Caki2 (cell line): ENCODE measurements at places on chromosomes 4 and X. TPM values are rescaled to one million over a fixed set of nuclear protein-coding genes. Genes with fewer than 3 reads are reported as not detected.

Gene PYURF
- 131 and 178 TPM in 2 replicates for total RNA-seq

Gene RGN
- total RNA-seq = not detected in 2 replicates

Gene LONRF3
- 5.0 and 13.8 TPM in 2 replicates for total RNA-seq

Gene GLRA2
- 1.1 and 1.3 TPM in 2 replicates for total RNA-seq

DNA sequence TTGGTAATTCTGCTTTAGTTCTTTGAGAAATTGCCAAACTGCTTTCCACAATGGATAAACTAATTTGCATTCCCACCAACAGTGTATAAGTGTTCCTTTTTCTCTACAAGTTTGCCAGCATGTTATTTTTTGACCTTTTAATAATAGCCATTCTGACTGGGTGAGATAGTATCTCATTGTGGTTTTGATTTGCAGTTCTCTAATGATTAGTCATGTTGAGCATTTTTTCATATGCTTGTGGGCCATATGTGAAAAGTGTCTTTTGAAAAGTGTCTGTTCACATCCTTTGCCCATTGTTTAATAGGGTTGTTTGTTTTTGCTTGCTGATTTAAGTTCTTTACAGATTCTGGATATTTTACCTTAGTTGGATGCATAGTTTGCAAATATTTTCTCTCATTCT lies 25.9 kb downstream of the ENPEP start:
- DNase-seq = no peak

GRCh38 chr4:106615961-106616360 lies 247.4 kb upstream of the GIMD1 start:
- DNase-seq = no peak

GRCh38 chr4:41267997-41268396 lies 11.3 kb downstream of the UCHL1 start:
- DNase-seq = no peak

DNA sequence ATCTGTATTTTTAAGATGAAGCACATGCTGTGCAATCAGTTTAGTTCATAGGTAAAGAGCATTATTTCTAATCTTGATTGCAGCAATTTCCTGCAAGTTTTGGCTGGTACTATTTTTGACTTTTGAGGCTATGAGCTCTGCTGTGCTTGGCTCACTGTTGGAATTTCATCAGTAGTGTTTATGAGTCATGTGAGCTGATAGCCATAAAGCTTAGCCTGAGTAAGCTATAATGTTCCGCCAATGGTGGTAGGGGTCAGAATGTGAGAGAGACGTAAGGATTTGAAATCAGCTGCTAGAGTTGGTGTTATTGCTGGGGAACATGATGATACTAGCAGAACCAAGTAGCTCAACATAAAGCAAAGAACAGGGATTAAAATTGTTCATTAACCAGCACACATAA lies 590.9 kb upstream of the GNPDA2 start:
- DNase-seq = no peak

DNA sequence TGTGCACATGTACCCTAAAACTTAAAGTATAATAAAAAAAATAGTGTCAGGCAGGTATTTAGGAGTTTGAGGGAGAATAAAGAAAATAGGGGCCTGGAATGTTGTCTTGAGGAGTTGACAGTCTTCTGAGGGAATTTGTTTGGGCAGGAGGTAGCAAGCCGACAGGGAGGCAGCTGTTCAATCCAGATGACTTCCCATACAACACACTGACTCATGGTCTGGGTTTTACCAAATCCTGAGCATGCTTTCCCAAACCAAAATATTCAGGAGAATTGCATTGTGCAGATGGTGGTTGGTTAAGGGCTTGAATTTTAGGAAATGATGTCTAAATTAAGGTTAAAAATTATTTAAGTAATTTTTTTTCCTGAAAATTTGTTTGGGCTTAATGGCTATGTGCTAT lies 430.0 kb downstream of the INPP4B start:
- DNase-seq = no peak

DNA sequence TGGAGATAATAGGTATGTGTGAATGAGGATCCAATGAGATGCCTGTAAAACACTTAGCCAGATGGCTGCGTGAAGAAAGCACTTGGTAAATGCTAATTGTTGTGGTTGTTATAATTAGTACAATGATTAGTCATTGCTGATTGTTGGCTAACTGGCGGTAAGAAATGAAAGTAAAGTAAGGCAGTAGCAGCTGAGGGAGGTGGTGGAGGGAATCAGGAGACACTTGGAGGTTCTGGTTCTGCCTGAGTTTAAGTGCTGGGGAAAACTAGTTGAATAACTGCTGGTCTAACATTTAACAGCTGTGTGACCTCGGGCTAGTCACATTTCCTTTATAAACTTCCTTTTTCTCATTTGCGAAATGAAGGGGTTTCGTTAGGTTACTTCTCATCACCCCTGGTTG lies 30.9 kb downstream of the CD38 start:
- DNase-seq = no peak

GRCh38 chrX:136896121-136896914 lies 15.8 kb upstream of the RBMX start:
- DNase-seq = no peak

DNA sequence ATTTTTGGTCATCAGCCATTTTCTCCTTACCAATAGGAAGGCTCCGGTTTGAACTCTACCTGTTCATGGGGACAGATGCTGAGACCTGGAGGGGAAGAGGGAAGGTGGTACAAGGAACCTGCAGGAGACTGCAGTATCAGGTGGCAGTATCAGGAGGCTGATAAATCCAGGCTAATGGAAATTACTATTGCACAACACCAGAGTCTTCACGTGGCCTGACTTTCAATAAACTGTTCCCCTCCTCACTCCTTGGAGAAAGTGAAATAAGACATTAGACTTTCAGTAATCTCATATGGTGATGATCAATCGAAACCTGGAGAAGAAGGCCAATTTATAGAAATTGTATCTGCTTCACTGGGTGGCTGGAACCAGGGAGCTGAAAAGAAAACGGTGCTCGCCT lies 46.2 kb upstream of the BCOR start:
- no peak for DNase-seq

DNA sequence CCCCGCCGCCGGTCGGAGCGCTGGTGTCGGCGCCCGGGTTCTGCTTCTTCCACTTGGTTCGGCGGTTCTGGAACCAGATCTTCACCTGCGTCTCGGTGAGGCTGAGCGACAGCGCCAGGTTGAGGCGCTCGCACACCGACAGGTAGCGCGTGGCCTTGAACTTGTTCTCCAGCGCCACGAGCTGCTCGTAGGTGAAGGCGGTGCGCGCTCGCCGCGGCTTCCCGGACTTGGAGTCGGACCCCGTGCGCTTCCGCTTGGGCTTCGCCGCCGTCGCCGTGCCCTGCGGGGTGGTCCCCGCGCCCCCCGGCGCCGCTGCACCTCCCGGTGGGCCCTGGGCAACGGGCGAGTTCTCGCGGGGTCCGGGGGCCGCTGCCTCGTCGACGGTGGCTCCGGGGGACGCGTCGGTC lies 3.1 kb downstream of the NKX1-1 start:
- no peak for DNase-seq

DNA sequence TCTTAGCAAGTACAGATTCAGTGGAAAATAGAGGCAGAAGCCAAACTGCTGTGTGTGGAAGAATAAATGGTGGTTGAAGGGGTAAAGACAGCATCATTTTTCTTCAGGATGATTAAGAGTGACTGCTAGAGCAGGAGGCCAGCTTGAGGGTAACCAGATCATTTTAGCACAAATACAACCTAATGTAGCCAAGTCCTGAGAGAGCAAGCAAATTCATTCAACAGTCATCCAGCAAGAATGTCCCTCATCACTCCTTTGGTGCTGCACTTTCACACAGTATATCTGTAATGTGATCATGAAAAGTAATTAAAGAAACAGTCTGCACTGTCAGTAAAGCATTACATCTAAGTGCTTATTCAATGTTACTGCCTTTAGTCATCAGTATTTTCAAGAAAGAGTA lies 44.8 kb downstream of the NPFFR2 start:
- DNase-seq = peak; percentile 84

DNA sequence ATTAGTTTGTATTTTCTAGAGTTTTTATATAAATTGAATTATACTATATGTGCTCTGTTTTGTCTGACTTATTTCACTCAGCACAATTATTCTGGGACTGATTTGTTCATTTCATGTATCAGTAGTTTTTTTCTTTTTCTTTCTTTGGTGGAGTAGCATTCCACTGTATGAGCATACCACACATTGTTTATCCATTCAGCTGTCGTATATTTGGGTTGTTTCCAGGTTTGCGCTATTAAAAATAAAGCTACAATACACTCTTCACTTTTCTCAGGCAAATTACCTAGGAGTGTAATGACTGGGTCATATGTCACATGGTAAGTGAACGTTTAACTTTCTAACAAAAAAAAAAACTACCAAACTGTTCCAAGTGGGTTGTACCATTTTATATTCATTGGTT lies 9.6 kb upstream of the OTUD4 start:
- DNase-seq = no peak

GRCh38 chr4:5237086-5237660 lies 185.9 kb downstream of the STK32B start:
- no peak for DNase-seq
